ENCODE measurements at places on chromosomes 5 and 9. TPM values are rescaled to one million over a fixed set of nuclear protein-coding genes. Genes with fewer than 3 reads are reported as not detected.

DNA sequence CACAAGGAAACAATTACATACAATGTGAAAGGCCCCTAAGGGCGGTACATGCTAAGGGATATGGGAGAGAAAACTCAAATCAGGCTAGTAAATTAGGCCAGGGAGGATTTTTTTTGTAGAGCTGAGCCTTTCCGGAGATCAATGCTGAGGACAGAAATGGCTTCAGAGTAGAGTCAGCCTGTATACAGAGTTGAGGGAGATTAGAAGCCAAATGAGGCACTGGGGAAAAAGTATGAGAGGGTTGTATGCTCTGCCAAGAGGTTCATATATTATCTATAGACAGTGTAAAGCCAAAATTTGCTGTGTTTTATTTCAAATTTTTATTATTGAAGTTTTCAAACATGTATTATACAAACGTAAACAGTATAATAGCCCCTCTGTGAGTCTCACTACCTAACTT, 103.1 kb downstream of the BNC2 start:
- DNase-seq: no peak

GRCh38 chr9:70411121-70411929, 3.1 kb downstream of the KLF9 start:
- peak; percentile 73 for DNase-seq

DNA sequence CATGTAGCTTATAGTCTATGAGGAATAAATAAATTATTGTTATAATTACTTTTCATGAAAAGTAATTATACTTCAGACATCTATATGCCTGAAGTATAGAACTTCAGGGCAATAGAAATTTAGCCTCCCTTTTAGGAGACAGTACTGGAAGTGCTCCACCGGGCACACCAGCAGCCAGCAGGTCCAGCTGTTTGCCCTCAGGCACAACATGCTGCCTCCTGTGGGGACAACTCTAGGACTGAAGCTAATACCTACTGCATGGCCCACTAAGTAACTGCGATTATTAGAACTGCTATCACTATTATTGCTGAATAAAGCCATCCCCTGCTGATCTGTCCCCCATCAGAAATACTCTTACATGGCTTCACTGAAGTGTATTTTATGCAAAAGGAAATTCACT, 329.6 kb downstream of the MED10 start:
- DNase-seq: no peak

DNA sequence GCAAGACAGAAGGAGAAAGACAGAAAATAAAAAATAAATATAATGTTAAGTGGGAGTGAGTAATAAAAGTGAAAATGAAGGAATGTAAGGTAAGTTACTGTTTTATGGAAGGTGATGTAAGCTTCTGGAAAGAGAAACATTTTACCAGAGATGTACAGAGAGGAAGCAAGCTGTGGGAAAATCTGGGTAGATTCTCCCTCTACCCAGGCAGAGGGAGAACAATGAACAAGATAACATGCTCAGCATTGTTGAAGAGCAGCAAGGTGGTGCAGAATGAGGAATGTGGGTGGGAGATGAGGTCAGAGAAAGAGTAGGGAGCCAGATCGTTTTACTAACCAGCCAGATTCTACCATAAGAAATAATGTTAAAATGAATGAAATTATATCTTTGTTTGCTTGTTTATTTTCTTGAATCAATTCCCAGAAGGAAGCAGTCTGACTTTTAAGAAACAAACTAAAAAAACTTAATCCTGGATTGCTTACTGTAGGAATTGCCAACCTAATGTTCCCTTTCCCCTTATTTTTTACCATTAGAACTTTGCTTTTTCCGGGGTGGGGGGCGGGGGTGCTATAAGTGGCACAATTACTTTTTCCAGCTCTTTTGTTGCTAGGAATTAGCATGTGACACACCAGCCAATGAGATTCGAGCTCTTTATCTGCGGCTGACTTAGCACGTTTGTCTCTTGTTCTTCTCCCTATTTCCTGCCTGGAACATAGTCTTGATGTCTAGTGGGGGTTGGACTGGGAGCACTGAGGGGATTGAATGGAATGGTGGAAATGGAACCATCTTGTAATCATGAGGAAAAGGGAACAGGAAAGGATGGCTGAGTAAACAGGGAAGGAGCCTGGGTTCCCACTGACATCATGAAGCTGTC, 356.7 kb downstream of the TMEM167A start:
- no peak for DNase-seq

- no peak for DNase-seq
Observed at GRCh38 chr9:4082948-4083347, 216.9 kb downstream of the GLIS3 start.

- no peak for DNase-seq
Observed at GRCh38 chr5:10949856-10950630, 189.0 kb upstream of the DAP start.

DNA sequence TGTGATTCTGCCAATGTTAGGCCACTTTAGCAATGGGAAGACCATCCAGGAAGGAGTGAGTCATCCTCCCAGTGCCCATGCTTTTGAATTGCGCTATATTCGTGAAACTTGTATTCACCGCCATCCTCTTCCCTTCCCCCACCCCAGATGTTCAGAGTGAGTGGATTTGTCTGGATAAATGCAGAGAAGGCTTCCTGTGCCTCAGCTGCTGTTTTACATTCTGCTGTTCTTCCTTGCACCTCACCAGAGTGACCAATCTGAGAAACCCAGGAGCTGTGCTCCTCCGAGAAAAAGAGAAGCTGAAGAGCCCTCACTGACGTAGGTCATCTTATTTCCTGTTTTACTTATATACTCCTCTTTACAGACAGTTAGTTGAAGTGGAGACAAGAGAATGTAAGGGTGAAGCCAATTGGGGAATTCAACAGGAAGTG, 24.6 kb upstream of the SVEP1 start:
- no peak for DNase-seq

- DNase-seq: no peak
Observed at GRCh38 chr5:139956342-139956741, 86.8 kb downstream of the NRG2 start.

DNA sequence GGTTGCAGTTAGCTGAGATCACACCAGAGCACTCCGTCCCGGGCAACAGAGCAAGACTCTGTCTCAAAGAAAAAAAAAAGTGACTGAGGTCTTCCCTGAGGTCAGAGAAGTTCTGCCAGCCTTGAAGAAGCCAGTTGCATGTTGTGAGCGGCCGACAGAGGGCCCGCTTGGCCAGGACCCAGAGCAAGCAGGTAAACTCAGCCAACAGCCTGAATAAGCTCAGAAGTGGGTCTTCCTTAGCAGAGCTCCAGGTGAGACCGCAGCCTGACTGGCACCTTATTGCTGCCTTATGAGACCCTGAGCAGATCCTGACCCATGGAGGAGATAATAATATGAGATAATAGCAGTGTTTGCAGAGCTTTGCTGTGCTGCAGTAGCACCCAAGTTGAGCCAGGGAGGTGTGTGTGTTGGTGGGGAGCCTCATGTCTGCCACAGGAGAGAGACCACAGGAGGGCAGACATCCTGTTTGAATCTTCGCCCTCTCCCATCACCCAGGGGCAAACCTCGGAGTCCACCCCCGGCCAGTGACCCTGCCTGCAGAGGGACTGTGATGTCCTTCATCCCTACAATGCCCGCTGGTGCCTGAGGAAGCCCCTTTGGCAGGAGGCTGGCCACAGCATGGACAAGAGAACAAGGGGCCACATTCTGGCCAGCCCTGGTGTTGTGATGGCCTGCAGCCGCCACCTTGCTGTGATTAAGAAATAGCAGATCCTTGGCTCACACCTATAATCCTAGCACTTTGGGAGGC, 10.8 kb upstream of the BARX1 start:
- no peak for DNase-seq

DNA sequence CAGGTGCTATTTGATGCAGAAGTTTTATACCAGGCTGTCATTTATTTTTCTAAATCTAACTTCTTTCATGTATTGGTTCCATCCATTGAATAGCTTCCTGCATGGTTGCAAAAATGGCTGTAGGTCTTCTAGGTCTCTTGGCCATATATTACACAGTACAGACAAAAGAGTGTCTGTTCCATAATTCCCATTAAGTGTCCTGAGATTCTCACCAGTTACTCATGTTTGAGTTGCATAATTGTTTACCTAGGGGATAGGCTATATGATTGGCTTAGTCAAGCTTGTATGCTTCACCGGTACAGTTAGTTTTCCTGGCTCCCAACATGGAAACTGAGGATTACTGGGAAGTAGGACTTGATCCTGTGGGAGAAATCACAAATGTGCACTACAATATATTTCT, 399.4 kb upstream of the NUDT12 start:
- no peak for DNase-seq

GRCh38 chr5:10330511-10331230, 22.8 kb upstream of the MARCHF6 start:
- no peak for DNase-seq

- no peak for DNase-seq
Observed at GRCh38 chr9:126819482-126819881, 14.6 kb downstream of the ZBTB43 start.

DNA sequence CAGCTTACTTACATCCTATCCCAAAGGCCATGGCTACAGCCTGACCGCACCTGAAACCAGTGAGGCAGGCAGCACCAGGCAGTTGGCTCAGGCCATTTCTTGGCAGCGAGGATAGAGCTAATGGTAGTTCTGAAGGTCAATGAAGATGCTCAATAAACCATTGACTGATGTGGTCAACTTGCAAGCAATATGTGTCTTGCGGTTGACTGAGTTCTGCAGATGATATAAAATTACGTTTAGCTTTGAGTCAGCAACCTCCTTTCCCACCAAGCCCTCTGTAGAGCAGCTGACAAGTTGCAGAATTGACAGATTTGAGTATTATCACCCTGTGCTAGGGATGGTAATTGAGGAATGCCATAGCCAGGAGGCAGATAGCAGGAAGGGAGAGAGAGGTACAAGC, 189.0 kb upstream of the PUM3 start:
- no peak for DNase-seq

- no peak for DNase-seq
Observed at GRCh38 chr9:86351880-86352279, 2.3 kb downstream of the TUT7 start.

- no peak for DNase-seq
Observed at GRCh38 chr9:34588671-34589635, 571 bp downstream of the CNTFR start.

DNA sequence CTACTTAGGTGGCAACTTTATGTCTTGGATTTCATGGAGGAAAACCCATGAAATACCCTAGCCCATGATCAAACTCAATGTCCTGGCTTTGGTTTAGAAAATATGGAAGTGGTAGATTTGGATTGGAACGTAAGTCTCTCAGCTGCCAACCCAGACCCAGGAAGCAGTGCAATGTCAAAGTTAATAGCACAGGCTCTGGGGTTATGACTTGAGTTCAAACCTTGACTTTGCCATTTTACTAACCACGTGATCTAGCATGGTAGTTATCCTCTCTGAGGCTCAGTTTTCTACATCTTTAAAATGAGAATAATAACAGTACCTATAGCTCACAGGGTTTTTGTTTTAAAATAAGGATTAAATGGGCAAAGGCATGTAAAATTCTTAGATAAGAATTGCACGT, 13.8 kb downstream of the FYB1 start:
- DNase-seq: no peak

GRCh38 chr5:96714951-96715451, 52.8 kb downstream of the CAST start:
- peak; percentile 70 for DNase-seq

DNA sequence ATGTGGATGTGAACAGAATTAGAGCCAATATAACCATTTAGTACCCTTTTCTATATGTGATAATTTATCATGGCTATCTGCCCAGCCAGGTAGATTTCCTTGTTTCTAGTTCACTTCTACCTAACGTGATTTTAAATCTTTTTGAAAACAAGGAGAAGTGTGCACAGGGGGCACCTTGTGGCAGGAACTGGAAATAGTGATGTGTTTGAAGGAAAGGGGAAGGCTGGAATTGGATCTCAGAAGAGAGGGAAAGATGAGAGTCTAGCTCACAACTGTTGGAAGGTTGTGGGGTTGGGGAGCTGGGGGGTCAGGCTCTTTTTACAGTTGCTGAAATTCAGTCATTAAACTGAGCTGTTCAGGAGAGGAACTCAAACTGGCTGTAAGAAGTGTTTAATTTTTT, 219.5 kb downstream of the KCTD16 start:
- no peak for DNase-seq

GRCh38 chr5:154302161-154302560, 111.6 kb downstream of the GALNT10 start:
- DNase-seq: no peak

DNA sequence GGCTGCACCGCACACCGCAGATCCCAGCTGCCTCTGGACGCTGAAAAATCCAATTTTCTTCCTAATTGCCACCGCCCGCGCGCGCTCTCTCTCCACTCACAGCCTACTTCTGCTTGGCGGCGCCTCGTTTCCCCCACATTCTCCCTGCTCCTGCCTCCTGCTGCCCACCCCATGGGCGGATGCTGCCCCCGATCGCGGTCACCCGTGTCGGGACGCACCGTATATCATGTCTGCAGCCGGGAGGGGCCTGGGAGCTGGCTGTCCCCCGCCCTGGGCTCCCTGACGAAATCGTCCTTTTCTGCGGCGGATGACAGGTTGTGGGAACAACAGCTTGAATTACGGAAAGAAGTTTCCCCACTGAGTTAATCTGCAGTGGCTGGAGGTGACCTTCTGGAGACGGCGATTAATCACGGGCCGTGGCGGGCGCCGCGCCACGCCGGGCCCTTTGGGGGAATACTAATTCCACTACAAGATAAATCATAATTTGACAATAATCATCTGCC, 36.3 kb upstream of the PSD2 start:
- peak; percentile 88 for DNase-seq

- no peak for DNase-seq
Observed at GRCh38 chr9:90904706-90905478, 103.3 kb downstream of the SYK start.

DNA sequence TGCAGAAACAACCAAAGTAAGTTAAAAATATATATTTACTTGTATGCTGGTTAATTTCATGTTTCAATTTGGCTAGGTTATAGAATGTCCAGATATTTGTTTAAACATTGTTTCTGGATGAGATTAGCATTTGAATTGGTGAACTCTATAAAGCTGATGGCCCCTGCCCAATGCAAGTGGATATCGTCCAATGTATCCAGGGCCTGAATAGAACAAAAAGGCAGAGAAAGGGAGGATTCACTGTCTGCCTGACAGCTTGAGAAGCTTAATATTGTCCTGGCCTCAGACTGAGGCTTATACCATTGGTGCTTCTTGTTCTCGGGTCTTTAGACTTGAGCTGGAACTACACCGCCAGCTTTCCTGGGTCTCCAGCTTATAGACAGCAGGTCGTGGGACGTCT, 446.7 kb upstream of the ACTBL2 start:
- no peak for DNase-seq

PTGDS gene
- 42.0 TPM for total RNA-seq

FAM221B gene
- total RNA-seq: not detected

CARD9 gene
- total RNA-seq: 3.0 TPM

NUDT12 gene
- total RNA-seq: 27.6 TPM

BOD1 gene
- total RNA-seq: 127 TPM

MYMK gene
- total RNA-seq: not detected

DDX4 gene
- not detected for total RNA-seq

PLAA gene
- 30.9 TPM for total RNA-seq

LRRC19 gene
- total RNA-seq: not detected

ENTREP1 gene
- 5.8 TPM for total RNA-seq

SARDH gene
- total RNA-seq: 1.6 TPM

RMI1 gene
- 6.2 TPM for total RNA-seq

Data from adrenal gland (tissue), 19 donors.